Cardiac muscle cell (in vitro differentiated cells and primary cell): ENCODE measurements at places on chromosomes 2 and 18. TPM values are rescaled to one million over a fixed set of nuclear protein-coding genes. Genes with fewer than 3 reads are reported as not detected.
A peak's percentile ranks its signal among the peaks of the same experiment; 100 is the strongest.

GRCh38 chr18:57738078-57738477 is 65.0 kb downstream of the ATP8B1 start:
- no peak for DNase-seq

Gene USP40
- 12.7 and 14.0 TPM in 2 replicates for polyA plus RNA-seq

DNA sequence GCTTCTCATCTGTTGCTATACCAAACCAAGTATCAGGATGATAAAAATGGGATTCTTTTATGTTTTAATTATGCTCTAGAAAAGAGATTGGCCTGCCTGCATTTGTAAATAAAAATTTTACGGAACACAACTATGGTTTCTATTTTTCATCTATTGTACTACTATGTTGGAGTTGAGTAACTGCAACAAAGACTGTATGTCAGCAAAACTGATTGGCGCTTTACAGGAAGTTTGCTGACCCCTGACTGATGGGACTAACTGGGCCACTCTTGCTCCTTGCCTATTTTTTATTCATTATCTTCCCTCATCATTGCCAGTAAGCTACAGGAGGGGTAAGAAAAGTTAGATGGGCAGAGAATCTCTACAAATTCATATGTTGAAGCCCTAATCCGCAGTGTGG is 242.3 kb downstream of the FSIP2 start:
- no peak for DNase-seq

GRCh38 chr2:71602581-71602980 is 149.2 kb downstream of the DYSF start:
- no peak for DNase-seq

- peak; percentile 36 for DNase-seq
Observed at GRCh38 chr2:180978903-180979748, 1.3 kb upstream of the UBE2E3 start.

DNA sequence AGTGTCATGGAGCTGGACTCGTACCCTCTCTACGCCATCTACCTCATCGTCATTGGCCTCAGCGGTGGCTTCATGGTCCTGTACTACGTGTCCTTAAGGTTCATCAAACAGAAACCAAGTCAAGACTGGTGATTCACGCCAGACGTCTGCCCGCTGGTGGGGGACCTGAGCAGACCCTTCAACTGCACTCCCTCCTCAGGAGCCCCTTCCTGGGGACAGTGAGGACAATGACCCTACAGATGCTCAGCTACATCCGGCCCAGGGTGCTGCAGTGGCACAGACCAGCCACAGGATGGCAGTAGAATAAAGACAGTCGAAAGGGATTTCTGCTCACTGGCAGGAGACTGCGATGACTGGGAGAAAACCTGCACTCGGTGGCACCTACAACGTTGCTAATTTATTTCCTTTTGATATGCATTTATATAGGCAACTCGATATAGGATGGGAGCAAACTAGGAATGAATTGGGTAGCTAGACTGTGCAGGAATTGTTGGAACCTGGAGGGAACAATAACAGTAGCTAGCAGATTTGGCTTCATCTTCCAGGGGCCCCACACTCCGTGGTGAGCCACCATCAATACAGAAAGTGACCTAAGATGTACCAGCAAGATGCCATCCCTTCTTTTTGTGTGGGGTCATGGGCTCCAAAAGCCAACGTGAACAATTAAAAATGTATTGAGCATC is 39.2 kb downstream of the ABCG8 start:
- peak; percentile 73 for DNase-seq

- no peak for DNase-seq
Observed at GRCh38 chr2:159129824-159130223, 156.7 kb downstream of the WDSUB1 start.

Gene PDE11A
- polyA plus RNA-seq, result 1.6 and 1.7 TPM in 2 replicates

DNA sequence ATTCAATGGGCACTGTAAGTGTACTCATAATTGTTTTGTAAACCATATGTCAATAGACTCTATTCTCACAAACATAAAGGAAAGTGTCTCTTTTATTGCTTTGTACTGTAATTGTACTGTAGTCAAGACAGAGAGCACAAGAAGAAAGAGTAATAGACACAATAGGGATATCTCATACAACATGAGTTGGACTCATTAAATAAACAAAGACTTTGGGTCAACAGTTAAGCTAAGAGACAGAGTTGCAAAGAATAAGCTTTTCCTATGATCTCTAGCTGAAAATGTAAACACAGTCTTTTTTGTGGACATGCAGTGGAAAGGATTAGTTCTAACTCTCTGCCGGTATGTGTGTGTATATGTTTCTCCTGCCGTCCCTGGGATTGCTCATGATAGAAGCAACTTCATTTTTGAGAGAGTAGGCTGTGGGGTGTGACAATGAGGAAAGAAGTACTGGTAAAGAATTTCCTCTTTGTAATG is 13.9 kb upstream of the KYNU start:
- DNase-seq, result no peak

Gene UGT1A1
- polyA plus RNA-seq, result not detected in 2 replicates

GRCh38 chr2:75025633-75026380 is 67.4 kb downstream of the POLE4 start:
- no peak for DNase-seq
